CD4-positive, alpha-beta T cell treated with Interleukin-12 subunit alpha and Interleukin-12 subunit beta, for 1 hour (primary cell): ENCODE measurements at places on chromosomes 4 and X.

DNA sequence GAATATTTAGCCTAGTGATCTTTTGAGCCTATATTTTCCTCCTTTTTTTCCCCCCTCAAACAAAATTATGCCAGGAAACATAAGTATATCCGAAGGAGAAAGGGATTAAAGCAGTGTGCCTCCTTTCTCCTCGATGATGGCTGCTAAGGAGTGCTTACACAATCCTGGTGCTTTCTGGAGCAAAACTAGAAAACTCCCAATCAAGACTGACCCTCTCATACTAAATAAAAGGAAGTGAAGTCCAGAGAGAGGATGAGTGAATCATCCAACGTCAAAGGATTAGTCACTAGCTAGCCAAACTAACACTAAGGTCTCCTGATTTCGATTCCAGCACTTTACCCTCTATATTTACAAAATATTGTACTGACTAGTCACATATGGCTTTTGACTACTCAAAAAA lies 146.8 kb downstream of the PPP3CA start:
- no peak for DNase-seq

GRCh38 chr4:174461466-174462106 lies 60.7 kb downstream of the HPGD start:
- no peak for DNase-seq

DNA sequence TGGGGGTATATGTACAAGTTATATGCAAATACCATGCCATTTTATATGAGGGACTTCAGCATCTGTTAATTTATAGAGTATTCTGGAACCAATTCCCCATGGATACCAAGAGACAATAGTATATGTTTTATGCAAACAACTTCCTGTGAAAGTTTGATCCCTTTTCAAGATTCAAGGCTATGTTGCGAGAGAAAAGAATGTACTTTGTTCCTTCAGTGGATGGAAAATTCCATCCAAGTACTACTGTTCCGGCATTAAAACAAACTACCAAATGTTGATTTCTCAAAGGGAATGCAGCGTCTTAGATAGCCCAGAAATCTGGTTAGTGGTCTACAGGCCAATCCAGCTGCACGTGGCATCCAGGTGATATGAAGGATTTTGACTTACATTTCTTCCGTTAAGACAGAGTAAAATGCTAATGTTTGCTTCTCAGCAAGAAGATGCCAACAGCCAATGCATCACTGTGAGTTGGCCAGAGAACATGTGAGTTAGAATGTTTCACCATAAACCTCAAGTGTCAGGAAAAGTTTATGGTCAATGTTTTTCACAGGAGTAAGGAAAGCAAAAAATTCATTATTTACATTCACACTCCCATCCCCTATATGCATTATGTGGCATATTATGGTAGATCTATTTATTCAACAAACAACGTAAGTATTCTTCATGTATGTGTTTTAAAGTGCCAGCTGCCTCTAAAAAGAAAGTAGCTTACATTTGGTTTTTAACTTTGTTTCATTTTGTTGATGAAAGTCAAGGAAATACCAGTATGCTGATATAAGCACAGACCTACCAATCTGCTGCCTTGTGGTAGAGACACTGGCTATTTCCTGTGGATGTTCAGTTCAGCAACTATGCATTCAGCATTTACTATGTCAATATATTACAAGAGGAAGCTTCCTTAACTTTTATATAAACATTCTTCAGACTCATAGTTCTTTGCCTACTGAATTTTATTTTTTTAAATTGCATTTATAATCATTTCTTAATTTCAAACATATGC lies 44.4 kb downstream of the METTL14 start:
- DNase-seq, result peak; percentile 15

DNA sequence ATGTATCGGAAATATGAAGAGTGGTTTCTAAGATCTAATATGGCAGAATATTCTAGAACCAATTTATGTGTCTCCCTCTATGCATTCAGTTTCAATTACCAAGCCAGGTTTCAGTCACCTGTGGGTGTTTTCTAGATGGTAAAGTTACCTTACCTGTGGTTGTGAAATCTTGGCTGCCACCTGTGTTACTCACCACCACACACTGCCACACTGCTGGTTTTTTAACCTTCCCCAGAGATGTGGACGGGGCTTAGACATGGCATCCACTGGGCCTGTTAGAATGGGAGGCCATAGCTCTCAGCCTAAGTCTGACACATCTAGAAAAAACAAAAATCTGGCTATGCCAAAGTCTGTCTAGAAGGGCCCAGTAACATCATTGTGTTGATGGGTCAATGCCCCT lies 896.5 kb upstream of the PABPC4L start:
- DNase-seq, result no peak

DNA sequence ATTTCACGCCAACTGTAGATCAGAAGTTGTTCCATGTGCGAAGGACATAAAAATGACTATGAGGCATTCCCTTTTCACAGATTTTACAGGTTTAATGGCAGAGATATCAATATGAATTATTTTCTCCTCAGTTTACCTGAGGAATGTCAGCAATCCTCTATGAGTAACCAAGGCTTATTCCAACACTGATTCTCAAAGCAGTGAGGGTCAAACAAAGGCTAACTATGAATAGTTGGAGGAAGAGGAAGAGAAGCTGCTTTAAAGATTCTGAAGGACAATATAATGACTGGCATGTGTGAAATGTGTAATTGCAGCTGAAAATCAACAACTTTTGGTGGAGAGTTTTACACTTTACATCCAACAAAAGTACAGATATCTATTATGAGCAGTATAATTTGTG lies 29.1 kb downstream of the NAF1 start:
- DNase-seq, result no peak

- peak; percentile 33 for DNase-seq
These were observed 623.8 kb upstream of the DIPK2B start for GRCh38 chrX:45824471-45824870.

- no peak for DNase-seq
These were observed 351.5 kb upstream of the EMCN start for GRCh38 chr4:100869276-100869675.

DNA sequence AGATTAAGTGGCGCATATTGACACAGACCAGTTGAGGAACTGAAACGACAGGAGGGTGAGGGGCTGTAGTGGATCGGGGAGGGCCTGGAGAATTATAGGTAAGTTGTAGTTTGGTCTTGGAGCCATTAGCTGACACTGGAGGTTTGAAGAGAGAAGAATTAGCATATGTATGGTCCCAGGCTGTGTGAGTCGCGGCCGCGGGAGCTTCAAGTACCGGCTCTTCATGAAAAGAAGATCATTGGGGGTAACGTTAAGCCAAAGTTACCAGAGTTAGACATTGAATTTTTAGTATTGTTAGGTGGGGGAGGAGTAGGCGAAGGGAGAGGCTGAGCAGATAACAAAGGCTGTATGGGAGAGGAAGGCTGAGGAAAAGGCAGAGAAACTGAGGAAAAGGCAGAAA lies 56.5 kb downstream of the ZNF674 start:
- DNase-seq, result no peak

DNA sequence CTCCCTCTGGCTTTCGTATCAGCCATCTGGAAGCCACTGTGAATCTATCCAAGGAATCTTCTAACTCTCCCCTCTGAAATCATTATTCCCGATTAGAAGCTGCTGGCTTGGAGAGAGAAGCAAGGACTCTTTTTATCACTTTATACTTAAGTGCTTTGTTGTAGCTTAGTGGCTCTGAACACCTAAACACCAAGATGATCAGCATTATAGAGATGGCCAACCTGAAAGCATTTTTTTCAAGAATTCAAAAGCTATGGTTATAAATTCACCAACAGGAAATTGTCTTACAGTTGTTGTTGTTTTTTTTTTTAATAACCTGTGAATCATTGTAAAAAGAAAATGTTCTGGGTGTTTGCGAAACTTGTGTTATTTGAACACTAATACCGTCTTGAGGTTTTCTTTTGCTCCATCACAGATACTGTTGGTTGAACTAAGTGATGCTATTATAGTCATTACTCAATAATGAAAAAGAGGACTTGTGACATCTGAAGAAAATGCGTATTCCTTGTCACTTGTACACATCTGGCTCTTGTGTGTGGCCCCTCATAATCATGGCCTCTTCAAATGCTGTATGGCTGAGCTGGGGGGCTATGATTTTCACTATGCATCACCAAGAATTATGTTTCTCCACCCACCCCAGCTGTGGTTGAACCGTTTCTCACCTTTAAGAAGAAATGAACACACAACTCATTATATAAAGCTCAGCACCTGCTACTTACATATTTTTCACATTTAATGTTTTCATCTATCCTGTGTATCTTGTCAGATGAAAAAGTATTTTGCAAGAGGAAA lies 11.8 kb upstream of the SMIM43 start:
- no peak for DNase-seq

DNA sequence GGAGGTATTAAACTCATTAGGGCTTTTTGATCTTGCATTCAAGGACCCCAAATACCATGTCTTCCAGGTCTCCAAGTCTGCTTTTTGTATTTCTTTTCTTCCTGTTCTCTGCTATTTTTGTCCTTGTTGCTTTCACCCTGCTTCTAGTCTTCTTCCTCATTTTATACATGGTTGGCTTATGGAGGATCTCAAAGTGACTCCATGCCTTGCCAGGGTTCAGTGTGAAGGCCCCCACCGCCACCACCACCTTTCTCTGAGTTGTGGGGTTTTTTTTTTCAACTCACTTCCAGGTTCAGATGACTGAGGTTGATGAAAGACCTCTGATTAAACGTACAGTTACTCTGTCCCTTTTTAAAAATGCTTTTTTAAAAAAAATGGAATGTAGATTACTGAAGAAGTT lies 96.3 kb downstream of the MAML3 start:
- no peak for DNase-seq

DNA sequence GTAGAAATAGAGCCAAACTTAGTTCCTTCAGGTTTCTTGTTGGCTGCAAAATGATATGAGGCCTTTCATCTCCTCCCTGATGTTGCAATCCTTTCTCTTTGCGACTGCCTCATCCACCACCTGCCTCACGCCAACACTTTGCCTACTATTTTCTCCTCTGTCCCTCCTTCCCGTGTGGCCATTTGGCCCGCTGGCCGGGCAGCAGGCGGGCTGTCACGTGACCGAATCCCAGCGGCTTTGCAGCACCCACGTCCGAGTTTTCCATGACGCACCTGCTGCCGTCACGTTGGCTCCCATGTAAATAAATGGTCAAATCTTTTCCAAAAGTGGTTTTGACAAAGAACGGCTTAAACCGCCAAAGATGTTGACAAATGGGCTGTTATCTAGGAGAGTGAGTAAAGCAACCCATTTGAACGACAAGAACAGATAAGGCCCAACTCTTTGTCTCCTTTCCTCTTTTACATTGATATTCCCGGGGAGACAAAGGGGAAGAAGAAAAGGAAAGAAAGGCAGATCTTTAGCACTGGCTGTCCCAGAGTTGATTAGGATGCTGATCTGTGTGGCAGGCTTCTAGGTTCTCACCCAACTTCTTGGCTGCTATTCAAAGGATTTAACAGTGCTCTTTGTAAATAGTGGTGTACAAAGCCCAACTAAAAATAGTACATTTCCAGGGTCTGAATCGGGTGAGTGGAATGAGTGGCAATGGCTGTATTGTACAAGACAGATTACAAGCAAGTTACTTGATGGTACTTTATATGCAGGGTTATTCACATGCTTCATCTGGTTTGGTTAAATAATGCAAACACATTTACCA lies 174.2 kb upstream of the JADE1 start:
- no peak for DNase-seq

- no peak for DNase-seq
These were observed 7.3 kb upstream of the SEL1L3 start for GRCh38 chr4:25870081-25870480.

- DNase-seq, result no peak
These were observed 23.4 kb upstream of the XK start for GRCh38 chrX:37662181-37662580.

- DNase-seq, result no peak
These were observed 8.5 kb upstream of the KLHL34 start for GRCh38 chrX:21666679-21667078.

DNA sequence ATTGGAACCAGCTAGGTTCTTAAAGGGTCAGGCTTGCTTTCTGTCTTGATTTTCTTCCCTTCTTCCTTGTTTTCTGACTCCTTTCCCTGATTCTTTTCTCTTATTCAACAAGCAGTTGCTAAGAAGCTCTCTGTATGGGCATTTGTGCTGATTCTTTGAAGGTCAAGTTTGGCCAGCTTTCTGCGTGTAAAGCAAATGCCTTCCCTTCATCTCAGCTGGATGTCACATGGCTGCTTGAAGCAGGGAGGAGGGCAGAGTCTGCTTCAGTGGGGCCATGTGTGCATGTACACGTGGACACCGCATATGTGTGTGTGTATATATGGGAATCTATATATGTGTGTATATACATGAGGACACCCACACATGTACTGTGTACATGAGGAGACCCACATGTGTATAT lies 139.9 kb upstream of the ATP6AP2 start:
- no peak for DNase-seq

DNA sequence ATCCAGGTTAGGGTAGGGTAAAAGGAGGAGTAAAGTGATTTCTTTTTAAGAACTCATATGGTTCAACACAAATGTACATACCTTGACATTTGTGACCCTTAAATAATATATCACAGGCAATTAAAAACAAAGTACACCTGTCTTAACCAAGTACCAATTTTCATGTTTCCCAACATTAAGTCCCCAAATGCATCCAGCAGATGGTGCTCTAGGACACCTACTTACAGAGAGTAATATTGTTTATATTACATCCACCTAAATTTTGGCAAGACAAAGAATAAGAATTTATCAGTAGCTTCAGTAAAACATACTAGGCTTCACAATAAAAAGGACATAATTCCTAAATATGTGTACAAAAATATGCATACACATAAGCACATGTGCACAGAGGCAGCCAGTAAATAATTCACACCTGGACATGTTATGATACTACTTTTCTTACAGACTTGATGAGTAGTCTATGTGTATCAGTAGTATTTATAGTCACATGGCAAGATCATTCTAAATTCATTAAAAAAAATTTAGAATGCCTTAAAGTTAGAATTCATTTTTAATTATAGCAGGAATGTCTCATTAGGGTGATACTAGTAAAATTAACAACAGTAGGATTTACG lies 219.7 kb downstream of the DCLK2 start:
- DNase-seq, result peak; percentile 18

DNA sequence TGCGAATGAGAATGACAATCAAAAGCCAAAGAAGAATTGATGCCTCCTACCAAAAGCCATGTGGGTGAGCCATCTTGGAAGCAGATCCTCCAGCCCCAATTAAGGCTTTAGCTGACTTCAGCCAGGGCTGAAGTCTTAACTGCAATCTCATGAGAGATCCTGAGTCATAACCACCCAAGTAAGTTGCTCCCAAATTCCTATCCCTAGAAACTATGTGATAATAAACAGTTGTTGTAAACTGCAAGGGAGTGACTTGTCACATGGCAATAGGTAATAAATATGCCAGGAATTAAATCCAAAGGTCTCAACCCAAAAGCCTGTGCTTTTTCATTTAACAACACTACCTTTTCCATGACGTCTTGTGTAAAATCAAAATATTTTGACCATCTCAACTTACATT lies 154.2 kb upstream of the TBL1X start:
- no peak for DNase-seq

- no peak for DNase-seq
These were observed 68.7 kb upstream of the NDST3 start for GRCh38 chr4:117965622-117966021.
